ENCODE measurements at places on chromosomes 1 and 21.

DNA sequence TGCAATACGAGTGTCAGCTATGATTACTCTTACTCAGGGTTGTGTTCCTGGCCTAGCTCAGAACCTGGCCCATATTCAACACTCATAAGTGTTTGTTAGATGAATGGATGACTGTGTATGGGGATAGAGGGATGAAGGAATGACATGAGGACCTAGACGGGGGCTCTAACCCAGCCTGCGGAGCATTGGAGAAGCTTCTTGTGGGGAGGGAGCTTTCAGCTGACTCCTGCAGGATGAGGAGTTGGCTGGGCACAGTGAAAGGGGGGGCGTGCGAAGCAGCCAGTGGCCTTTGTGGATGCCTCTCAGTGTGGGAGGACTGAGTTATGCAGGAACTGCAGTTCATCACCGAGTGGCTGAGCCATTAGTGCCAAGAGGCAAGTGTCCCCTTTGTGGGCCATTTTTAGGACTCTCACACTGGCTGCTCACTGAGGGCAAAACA, 1.2 kb upstream of the EXTL1 start:
- DNase-seq, result no peak

DNA sequence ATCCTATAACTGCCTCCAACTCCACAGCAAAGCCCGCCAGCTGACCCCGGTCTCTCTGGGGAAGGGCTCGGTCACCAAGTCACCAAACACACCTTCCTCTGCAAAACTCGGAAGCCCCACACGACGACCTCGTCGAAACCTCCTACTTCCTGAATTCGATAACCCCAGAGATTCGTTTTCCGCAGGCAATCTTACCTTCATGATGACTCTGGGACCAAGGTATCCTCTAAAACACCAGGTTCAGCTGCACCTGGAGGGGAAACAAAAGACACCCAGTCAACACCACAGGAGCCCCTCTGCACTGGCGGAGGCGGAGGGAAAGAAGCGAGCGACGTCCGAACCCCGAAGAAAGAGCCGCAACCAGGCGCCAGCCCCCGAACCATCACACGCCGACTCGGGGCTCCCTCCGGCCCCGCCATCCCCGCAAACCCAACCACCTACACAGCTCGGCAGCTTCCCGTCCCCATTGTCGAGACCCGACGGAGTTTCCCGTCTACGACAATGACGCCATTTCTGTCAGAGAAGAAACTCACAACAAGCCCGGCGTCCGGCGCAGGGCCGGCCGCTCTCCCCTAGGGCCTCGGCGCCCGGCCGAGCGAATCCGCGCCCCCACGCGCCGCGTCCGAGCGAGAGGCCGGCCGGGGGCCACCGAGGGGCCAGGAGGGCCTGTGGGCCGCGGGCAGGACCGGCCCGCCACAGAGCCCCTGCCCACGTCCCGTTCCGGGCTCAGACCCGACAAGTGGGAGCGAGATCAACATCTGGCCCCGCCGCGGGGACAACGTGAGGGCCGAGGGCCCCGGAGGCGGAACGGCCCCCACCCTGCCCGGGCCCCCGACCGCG, 1.0 kb downstream of the ARID4B start:
- peak; percentile 14 for DNase-seq

GRCh38 chr1:231943084-231943483, 316.5 kb downstream of the DISC1 start:
- DNase-seq, result no peak

DNA sequence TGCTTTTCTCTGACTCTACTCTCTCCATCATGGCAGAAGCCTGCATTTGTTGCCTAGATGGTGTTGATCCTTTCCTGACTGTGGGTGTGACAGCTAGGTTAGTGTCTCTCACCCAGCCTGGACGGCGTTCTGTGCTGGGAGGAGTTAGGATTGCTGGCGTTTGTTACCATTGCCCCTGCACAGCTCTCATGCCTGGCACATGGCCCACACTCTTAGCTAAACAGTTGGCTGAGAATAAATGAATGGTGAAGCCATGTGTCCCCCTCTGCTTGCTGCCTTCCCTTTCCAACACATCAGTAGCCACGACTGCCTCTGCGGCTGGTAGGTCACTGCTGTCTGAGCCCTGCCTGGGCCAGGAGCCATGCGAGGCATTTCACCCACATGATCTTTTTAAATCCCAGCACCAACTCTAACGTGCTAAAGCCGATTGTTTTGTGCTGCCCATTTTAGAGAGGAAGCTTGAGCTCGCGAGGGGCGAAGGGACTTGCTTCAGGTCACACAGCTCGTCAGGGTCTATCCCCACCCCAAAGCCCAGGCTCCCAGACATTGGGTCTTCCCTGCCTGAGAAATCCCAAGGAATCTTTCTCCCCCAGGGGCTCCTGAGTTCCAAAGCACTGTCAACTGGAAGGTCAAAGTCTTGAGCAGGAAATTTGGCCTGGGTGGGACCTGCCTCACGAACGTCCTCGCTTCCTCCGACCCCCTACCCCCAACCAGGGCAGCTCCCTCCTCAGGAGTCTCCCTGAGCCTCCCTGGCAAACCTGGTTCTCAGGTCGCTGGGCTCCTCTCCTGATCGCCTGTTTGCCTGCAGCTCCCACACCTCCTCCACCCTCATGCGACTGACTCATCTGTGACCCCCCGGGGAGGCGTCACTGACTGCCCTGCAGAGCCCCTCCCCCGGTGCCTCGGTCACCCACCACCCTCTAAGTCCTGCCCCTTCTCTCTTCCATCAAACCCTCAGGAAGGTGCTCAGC, 271.7 kb upstream of the C1orf174 start:
- DNase-seq, result no peak

GRCh38 chr1:32761936-32762335, 55.2 kb downstream of the YARS1 start:
- no peak for DNase-seq

GRCh38 chr1:23694371-23694770, 2.8 kb downstream of the RPL11 start:
- no peak for DNase-seq

- no peak for DNase-seq
Measured at GRCh38 chr1:89114662-89115061, 11.3 kb downstream of the GBP2 start.

- DNase-seq, result no peak
Measured at GRCh38 chr1:171160639-171161354, 24.3 kb upstream of the FMO2 start.

GRCh38 chr1:58717979-58718378, 18.1 kb upstream of the MYSM1 start:
- DNase-seq, result no peak

GRCh38 chr1:153673511-153673910, 2.7 kb upstream of the ILF2 start:
- DNase-seq, result no peak

- DNase-seq, result no peak
Measured at GRCh38 chr1:9438431-9439073, 100.7 kb upstream of the SLC25A33 start.

GRCh38 chr1:21337928-21338572, 47.8 kb upstream of the ECE1 start:
- DNase-seq, result no peak

GRCh38 chr1:15771836-15772515, 13.4 kb downstream of the FBLIM1 start:
- no peak for DNase-seq

DNA sequence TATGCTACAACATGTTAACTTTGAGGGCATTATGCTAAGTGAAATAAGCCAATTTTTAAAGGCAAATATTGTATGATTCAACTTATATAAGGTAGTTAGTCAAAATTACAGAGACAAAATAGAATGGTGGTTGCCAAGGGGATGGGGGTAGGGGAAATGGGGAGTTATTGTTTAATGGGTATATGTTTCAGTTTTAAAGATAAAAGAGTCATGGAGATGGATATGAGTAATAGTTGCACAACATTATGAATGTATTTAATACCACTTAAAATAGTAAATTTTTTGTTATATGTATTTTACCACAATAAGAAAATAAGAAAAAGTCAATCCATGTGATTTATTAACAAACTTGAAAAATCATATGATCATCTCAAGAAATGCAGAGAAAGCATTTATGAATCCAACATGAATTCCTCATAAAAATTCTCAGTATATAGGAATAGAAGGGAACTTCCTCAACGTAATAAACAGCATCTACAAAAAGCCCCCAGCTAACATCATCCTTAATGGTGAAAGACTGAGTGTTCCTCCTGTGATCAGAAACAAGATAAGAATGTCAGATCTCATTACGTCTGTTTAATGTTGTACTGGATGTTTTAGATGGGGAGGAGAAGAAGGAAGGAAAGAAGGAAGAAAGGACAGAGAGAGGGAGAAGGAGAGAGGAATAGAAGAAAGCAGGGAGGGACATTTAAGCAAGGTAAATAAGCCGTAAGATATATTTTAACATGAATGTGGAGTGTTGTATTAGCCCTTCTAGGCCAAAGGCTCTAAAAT, 6.7 kb upstream of the TSEN15 start:
- no peak for DNase-seq

DNA sequence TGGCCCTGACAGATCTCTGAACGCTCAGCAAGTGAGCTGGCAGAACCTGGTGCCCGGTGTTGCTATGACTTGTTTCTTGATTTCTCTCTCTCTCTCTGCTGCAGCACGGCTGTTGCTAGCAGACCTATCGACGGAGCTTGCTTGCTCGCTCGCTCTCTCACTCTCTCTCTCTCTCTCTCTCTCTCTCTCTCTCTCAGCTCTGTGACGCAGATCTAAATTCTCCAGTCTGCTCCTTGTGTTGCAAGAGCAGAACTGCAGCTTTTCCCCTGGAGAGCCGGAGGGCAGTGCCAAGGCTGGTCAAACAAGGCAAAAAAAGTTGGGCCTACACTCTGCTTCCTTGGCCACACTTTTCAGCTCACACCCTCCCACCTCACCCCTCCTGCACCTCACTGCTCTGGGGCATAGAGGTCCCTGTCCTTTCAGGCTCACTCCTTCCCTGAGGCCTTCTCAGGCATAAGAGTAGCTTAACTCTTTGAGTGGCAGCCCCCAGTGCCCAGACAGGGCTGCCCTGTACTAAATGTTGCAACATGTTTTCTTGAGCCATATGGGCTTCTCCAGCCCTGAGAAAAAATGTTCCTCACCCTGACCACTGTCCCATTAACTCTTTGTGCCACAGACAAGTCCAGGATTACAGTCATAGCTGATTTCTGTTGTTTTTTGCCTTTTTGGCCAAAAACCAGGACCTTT, 72.2 kb downstream of the CD46 start:
- peak; percentile 33 for DNase-seq

- DNase-seq, result no peak
Measured at GRCh38 chr21:14826630-14827029, 238.2 kb downstream of the NRIP1 start.

DNA sequence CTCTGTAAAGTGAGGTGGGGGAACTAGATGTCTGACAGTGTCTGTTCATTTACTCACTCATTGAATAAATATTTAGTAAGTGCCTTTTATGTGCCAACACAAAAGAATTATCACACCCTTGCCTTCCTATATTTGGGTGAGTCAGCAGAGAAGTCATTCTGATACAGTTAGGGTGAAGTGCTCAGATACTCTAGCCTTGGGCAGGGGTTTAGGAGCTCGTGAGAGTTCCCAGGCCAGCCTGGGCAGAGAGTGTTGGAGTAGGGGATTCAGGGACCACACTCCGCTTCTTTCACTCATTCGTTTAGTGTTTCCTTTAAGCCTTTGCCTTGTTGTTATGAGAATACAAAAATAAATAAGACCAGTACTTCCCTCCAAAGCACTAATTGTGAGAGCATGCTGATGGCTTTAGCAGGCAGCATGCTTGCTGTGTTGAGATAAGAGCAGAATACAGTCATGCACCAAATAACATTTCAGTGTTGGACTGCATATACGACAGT, 83.9 kb downstream of the DYRK1A start:
- DNase-seq, result no peak

DNA sequence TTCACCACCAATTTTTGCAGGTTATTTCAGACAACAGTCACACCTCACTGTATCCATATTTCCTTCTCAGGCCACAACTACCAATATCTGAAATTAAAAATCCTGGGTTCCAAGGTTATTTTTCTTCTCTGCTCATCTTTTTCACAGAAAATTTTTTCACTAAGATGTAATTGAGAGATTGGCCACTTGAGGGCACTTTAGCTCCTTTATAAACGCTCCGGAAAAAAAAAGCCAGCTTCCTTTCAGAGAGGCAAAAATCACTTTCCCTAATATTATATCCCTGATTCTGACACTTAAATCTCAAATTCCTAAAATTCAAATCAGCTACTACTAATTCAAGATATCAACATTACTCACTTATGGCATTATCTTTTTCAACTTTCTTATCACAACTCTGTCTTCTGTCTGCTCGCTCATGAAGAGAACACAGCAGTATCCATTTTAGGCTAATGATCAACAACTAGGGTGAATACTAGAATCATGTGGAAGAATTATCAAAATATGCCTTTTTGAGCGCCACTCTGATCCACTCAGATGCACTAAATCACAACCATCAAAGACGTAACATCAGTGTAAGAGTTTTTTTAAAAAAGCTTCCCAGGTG, 101.4 kb upstream of the RGS1 start:
- DNase-seq, result no peak

DNA sequence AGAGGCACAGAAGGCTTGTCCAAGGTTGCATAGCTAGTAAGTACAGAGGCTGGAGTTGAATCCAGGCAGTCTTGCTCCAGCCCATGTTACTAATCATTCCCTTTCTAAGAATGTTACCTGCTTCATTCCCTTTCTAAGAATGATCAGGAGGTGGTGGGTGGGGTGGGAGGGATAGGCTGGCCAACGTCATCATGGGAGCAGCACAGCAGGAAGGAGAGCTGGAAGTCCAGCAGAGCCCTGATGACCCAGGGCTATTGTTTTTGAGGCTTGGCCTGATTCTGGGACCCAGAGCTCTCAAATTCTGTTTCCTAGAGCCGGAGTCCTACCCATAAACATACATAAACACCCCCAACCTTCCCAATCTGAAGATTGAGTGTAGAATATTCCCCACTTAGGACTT, 11.8 kb upstream of the CSF1 start:
- DNase-seq, result no peak

- DNase-seq, result no peak
Measured at GRCh38 chr1:190667914-190668313, 190.2 kb upstream of the BRINP3 start.

- no peak for DNase-seq
Measured at GRCh38 chr1:191457889-191458288, 700.4 kb upstream of the RGS18 start.

DNA sequence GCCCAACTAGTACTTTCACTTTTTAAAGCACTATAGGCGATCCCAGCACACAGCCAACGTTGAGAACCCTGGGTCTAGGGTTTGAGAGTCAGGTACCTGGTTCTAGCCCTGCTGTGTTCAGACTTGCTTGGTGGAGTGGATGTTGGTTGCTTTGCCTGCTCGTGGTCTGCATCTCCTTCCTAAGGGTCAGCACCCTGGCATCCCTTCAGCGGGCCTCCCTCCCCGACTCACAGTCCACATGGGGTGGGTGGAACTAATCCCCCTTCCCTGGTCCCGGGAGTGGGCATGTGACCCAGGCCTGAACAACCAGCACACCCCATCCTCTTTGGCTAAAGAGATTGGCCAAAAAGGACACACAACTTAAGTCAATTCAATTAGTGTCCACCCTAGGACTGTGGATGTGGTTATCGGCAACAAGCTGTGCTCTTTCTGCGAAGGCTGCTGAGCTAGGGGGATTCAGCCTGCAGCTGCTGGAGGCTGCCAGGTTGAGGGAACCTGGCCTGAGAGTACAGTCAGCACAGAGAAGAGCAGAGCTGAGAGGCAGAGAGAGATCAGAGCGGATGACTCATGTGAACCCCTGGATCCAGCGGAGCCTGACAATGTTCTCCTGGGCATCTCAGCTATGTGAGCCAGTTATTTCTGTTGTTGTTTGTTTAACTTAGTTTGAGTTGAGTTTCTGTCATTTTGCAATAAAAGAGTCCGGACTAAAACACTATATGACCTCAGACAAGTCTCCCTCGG, 138.9 kb downstream of the ACTL8 start:
- no peak for DNase-seq

Measured in stimulated activated CD8-positive, alpha-beta memory T cell treated with anti-CD3 and anti-CD28 coated beads, Interleukin-2, amount 100 ng/mL, for 1 hour (primary cell).